ENCODE measurements at places on chromosomes 13 and 19.

GRCh38 chr19:32540621-32541020 lies 40.4 kb upstream of the PDCD5 start:
- no peak for DNase-seq

- DNase-seq = no peak
Observed at GRCh38 chr13:103161476-103161875, 95.3 kb upstream of the SLC10A2 start.

GRCh38 chr13:37014609-37015008 lies 14.0 kb downstream of the EXOSC8 start:
- DNase-seq = no peak

DNA sequence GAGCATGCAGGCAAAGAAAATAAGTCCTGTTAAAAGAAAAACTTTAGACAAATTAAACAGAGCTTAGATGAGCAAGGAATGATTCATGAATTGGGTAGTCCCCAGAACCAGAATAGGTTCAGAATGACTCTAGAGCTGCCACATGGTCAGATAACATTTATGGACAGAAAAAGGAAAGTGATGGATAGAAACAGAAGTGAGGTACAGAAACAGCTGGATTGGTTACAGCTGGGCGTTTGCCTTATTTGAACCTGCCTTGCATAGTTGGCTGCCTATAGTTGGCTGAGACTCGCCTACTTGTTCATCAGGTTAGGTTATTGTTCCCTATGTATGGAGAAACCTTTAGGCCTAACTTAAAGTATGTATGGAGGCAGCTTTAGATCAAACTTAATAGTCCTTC lies 35.4 kb downstream of the WDFY2 start:
- no peak for DNase-seq
